Kidney epithelial cell (primary cell): ENCODE measurements at places on chromosomes 1 and 21. TPM values are rescaled to one million over a fixed set of nuclear protein-coding genes. Genes with fewer than 3 reads are reported as not detected.

MASP2 gene
- total RNA-seq = 0.55 TPM in 1 of 2 replicates, not detected in the other

TBX19 gene
- 2.9 and 4.7 TPM in 2 replicates for total RNA-seq

TSPEAR gene
- not detected in 2 replicates for total RNA-seq

MATN1 gene
- 0.04 TPM in 1 of 2 replicates, not detected in the other for total RNA-seq

AVPR1B gene
- not detected in 2 replicates for total RNA-seq

SMYD2 gene
- 54.7 and 60.7 TPM in 2 replicates for total RNA-seq

KIF17 gene
- total RNA-seq = 1.3 and 1.6 TPM in 2 replicates

PPOX gene
- total RNA-seq = 20.4 and 28.3 TPM in 2 replicates

LEMD1 gene
- 4.3 and 5.1 TPM in 2 replicates for total RNA-seq

PTPN14 gene
- total RNA-seq = 30.7 and 37.4 TPM in 2 replicates

CD53 gene
- not detected in 2 replicates for total RNA-seq

KCNAB2 gene
- total RNA-seq = 1.6 and 2.7 TPM in 2 replicates

PIK3R3 gene
- total RNA-seq = 5.4 and 7.4 TPM in 2 replicates

SPRR2A gene
- total RNA-seq = 1.0 and 3.9 TPM in 2 replicates
